ENCODE measurements at places on chromosomes 3 and 15.

DNA sequence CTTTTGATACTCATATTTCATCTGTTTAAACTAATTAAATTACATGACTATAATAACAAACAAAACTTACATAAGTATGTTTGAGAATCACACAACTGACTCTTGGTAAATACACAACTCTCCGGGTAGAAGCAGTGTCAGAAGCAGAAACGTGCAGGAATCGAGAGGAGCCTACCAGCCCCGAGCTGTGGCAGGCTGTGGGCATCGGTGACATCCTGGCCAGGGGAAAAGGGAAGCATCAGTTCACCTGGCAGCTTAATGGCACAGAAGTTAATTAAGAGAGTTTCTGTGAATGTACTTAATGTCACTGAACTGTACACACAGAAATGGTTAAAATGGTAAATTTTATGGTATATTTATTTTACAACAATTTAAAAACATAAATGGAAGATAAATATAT is 90.2 kb downstream of the CRTC3 start:
- DNase-seq = no peak

GRCh38 chr3:32018757-32019564 is 37.4 kb downstream of the ZNF860 start:
- peak; percentile 30 for DNase-seq

GRCh38 chr15:59299929-59300617 is 72.6 kb downstream of the MYO1E start:
- peak; percentile 96 for DNase-seq

DNA sequence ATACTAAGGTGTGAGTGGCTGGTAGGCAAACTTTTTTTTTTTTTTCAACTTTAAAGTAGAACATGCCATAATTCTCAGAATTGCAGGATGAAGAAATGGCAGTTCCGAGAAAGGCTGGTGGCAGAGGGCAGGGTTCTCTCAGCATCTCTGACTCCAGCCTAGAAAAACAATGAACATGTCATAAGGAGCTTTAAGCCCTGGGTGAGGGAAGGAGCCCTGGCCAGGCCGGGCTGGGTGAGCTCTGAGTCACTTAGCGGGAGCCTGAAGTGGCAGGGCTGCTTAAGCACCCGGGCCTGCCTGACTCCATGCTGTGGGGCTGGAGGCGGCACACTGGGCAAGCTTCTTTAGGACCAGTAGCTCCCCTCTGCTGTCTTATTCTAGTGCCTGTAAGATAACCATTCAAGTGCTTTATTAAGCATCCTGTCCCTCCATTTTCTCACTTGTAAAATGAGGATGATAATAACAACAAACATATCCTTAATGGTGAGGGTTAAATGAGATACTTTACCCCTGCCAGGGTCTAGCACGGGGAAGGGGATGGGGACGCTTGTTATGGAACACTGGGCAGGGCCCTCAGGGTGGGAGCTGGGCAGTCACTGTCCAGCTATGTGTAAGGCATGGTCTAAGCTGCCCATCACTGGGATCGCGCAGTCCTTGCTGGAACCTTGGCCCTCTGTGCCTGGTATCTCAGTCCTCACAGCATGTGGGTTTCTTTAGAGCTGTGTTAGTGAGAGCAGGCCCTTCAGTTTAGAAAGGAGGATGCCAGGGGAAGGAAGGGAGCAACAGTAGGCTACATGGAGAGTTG is 18.4 kb downstream of the SMAD6 start:
- no peak for DNase-seq

DNA sequence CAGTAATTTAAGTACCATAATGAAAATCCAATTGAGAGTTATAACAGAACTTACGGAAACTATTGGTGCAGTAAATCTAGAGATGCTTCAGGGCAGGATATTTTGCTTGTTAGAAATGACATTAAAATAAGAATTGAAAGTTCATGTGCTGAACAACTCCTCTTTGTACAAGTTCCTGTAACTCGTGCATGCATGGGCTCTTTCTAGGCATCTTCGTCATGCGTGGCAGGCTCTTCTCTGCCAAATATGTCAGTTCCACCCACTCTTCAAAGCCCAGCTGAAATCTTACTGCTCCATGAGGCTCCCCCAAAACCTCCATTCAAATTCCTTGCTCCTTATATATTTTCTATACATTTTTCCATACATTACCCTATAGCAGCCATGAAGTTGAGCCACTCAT is 48.7 kb downstream of the FBN1 start:
- DNase-seq = no peak

DNA sequence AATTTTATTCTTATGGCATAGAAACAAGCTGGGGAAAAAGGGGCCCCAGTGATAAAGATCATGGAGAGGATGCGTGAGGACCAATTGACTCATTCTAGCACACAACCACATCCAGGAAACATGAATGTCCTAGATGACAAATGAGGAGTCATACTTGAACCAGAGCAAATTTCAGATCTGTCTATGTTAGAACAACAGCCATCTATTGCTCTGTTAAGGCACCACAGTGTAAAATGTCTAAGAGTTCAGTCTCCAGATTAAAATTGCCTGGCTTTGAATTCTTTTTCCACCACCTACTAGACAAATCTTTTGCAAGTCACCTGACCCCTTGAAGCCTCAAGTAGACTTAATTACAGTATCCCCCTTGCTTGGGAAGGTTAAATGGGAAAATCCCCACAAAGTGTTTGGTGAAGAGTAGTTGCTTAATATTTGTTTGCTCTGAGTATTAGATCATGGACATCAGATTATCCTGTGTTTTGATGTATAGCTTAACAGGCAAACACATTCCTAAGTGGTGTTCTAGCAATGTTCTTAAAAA is 258.7 kb upstream of the TGFBR2 start:
- DNase-seq = no peak

- DNase-seq = peak; percentile 4
Measured at GRCh38 chr3:88180398-88180999, 30.7 kb downstream of the C3orf38 start.

DNA sequence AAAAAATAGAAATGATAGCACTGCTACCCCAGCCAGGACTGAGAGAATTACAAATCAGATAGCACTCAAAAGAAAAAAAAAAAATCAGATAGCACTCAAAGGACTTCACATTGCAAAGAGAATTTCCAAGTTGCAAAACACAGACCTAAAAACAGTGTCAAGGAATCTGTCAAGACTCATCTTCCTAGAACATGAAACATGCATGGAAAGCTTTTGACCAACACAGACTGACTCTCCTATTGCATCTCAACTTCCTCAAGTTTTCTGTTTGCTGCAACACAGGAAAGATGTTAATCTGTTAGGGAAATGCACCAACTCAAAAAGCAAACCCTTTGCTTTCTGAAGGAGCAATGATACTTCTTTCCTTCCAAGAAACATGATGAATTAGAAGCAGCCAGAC is 42.3 kb downstream of the RAB27A start:
- no peak for DNase-seq
